Left cardiac atrium (tissue), 4 donors: ENCODE measurements at places on chromosomes 2 and 18.

DNA sequence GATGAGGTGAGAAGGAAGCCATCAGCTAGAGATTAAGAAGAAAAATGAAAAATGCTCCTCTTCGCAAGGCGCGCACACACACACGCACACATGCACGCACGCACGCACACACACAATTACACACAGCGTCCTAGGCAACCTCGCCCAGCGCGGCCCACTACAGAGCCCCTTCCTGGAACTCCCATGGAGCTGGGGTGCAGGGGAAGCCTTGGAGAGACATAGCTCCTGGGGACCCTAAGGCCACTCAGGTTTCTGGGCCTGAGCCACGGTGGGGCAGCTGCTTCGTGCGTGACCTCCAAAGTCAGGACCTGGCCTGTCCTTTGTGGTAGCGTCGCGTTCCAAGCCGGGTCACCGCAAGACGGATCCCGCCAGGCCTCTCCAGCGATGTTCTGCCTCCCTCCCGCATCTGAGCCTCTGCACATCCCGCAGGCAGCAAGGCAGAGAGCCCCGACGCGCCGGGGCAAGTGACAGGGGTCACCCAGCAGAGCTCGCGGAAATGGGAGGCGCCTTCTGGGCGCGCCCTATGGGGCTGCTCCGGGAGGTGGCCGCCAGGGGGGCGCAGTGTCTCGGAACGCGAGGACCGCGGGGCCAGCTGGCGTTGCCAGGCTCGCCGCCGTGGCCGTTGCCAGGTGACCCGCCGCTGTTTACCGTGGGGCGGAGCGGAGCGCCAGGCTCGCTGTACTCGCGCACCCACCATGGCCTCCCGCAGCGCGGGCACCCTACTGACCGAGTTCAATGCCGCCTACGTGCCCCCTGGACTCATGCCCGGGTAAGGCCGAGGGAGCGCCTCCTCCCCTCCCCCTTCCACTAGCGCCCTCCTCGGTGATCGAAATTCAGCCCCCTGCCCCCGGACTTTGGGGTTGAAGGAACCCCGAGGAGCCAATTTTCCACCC, 79.0 kb downstream of the CIB4 start:
- DNase-seq, result peak; percentile 60

- DNase-seq, result no peak
Measured at GRCh38 chr2:28340312-28341202, 52.1 kb upstream of the FOSL2 start.

GRCh38 chr2:38263293-38263692, 113.8 kb downstream of the ATL2 start:
- DNase-seq, result no peak

GRCh38 chr2:220276741-220277444, 649.5 kb downstream of the SLC4A3 start:
- DNase-seq, result no peak

DNA sequence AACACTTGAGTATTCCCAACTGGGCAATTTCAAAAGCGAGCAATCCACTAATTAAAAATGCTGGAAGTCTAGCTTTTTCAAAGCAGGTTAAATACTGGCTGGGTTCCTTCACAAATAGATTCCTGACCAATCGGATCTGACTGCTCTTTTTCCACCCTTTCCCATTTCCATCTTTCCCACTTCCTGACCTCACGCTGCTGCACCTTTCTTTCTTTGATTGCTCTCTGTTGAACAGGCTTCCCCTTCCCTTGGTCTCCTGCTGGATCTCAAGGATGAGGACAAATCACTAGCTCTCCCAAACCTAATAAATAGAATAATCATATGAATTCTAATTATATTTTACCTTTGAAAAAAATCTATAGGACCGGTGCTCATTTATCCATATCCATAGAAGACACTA, 121.2 kb downstream of the TCF4 start:
- no peak for DNase-seq

DNA sequence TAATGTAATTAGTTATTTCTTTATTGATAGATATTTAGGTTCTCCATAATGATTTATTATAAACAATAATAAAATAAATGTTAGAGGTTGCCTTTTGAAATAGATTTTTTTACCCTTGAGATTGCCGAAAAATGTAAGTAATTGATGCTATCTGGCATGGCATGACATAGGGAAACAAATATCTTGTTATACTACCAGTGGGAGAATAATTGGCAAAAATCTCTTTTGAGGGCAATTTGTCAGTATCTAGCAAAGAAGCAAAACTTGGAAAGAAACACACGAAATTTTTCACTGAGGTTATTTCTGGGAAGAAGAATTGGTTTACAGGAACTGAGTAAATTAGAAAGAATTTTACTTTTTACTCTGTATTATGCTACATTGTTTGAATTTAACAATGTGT, 547.2 kb upstream of the SETBP1 start:
- DNase-seq, result no peak

DNA sequence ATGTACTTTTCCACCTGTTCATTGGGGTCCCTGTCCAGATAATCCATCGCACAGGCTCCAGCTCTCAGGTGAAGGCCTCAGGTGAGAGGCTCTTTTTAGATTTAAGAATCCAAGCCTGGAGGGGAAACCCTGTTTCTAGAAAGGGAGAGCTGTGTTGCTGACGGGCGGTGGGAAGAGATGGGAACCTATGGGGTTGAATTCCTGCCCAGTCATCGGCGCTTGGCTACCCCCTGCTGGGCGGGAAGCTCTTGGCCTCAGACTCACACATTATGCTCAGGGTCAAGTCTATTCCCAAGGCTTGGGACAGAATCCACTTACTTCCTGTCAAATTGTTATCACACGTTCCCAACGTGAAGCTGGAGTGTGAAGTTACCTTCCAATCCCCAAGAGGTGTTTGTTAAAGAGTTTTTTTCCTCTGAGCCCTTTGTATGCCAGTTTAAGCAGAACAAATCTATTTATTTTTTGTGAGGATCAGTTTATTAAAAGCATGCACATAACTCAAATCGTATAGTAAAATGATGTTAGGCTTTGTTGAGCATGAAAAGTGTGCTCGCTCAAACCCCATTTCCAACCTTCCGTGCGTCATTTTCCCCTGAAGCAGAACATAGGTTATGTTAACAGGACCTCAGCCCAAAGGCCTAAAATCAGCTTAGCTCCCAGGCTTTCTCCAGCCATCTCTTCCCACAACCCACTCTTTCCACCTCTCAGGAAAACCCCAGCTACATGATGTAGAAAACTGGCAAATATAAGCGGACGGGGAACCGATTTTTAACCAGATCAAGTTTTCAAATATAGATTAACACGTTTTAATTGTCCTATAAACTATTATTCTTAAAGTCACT, 181.7 kb upstream of the ETAA1 start:
- no peak for DNase-seq

DNA sequence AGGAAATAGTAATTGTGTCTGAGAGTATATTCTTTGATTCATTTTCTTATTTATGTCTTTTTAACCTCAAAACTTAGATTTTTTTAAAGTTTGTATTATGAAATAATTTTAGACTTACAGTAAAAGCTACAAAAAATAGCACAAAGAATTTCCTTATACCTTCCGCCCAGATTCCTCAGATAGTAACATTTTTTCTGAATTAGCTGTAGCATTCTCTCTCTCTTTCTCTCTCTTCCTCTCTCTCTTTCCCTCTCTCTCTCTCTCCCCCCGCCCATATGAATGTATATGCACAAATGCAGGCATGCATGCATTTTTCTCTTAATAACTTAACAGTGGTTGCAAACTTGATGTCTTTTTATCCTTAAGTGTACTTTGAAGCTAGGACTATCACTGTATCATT, 361.1 kb upstream of the NRP2 start:
- no peak for DNase-seq

GRCh38 chr2:194289712-194290346, 1367.2 kb upstream of the SLC39A10 start:
- DNase-seq, result no peak
